ENCODE measurements at places on chromosomes 2 and 18. TPM values are rescaled to one million over a fixed set of nuclear protein-coding genes. Genes with fewer than 3 reads are reported as not detected.

DNA sequence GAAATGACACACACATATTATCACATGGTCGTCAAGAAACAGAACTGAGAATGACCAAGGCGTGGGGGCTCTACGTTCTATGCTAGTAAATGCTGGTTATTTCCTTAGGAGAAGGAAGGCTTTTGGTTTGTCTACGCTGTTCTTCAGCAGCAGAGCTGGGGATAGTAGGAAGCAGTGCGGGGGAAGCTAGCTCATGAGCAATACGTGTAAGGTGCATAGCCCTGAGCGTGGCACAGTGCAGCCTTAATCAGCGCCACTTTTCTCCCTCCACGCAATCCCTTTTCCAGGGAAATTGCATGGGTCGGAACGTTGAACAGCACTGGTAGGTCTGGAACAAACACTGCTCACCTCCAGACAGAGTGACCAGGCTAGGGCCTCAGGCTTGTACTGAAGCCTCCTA is 199.6 kb upstream of the FBXO11 start:
- no peak for DNase-seq

DNA sequence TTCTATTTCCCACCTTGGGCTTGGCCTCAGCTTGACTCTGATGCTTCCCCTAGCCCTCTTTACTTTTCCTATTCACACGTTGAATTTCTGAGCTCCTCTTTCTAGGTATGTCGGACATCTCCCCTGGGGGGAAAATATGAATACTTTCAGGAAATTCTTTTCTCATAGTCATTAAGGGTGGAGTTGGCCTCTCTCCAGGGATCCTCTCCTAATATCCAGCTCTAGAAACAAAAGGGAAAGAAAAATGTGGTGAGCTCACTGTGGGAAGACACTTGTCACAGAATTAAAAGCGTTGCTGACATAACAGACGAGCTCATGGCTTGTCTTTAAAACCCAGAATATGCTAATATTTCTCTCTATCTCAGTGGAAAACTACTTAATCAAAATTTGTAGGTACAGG is 132.7 kb upstream of the MEX3C start:
- no peak for DNase-seq

DNA sequence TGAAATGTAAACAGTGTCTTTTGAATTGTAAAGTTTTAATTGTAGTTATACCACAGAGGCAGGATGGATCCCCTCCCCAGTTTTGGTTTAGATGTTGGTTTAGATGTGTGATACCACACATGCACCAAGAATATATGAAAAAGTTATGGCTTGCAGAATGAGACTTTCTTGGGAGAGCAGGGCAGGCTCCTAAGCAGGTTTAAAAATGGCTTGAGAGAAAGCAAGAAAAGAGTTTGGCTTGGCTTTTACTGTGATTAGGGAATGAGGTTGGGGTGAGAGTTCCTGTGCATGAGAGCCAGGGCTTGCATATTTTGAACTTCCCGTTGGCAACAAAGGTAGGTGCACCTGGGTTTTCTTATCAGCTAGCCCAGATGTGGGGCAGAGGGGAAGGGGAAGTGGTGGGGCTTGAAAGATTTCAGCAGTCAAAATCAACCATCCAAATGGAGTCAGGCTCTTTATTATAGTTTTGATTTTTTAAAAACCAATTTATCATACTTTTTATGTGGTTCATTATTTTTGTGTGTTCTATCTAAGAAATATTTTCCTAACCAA is 246.9 kb downstream of the MTX2 start:
- no peak for DNase-seq

GRCh38 chr2:68742626-68743415 is 8.2 kb downstream of the ARHGAP25 start:
- DNase-seq = no peak

- DNase-seq = no peak
Measured at GRCh38 chr2:220552790-220553535, 925.5 kb downstream of the SLC4A3 start.

DNA sequence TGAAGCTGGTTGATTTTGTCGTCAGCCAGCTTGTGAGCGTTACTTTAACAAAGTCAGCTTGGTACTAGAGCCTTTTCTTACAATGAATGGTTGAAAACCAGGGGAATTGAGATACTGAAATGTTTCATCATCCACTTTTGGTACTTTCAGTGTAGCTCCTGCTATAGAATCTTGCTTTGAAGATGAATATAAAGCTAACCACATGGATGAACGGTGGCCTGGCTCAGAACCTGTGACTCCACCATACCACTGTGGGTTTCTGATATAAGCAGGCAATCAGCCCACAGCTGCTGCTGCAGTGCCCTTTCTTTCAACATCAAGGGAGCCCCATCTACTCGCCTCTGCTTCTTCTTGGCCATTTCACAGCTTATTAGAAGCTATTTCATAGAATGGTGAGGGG is 53.2 kb upstream of the GPR45 start:
- no peak for DNase-seq

DNA sequence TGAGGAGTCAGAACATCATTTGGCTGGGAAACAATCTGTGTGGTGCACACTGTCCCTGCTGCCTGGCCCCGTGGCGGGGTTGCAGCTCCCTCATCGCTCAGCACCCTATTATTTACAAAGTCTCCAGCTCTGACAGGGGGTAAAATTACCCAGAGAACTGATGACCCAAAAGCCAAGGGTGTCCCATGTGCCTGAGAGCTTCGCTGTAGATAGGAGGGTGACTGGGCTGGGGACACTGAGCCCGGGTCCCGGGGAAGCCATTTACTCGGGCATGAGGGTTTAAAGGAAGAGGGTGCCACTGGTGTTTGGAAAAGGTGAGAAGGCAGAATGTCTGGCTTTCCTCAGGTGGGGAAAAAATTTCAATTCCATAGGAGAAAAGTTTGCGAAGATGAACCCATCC is 48.2 kb upstream of the EML6 start:
- DNase-seq = no peak

- DNase-seq = no peak
Measured at GRCh38 chr18:11844436-11844835, 6.8 kb upstream of the CHMP1B start.

Gene ACVR1C
- polyA plus RNA-seq = 0.18 TPM

Gene SCN3A
- polyA plus RNA-seq = 1.0 TPM

Gene UGT1A6
- polyA plus RNA-seq = not detected

Gene SCN9A
- 15.3 TPM for polyA plus RNA-seq

Gene KLF7
- polyA plus RNA-seq = 17.5 TPM

Gene RAMP1
- polyA plus RNA-seq = 18.4 TPM
